ENCODE measurements at places on chromosomes 4 and X.

GRCh38 chrX:103187953-103188475 is 26.9 kb upstream of the BEX4 start:
- no peak for DNase-seq

- DNase-seq, result no peak
These were observed 27.9 kb upstream of the KIAA1210 start for GRCh38 chrX:119155416-119156035.

GRCh38 chr4:181608181-181608580 is 635.0 kb upstream of the TENM3 start:
- no peak for DNase-seq

DNA sequence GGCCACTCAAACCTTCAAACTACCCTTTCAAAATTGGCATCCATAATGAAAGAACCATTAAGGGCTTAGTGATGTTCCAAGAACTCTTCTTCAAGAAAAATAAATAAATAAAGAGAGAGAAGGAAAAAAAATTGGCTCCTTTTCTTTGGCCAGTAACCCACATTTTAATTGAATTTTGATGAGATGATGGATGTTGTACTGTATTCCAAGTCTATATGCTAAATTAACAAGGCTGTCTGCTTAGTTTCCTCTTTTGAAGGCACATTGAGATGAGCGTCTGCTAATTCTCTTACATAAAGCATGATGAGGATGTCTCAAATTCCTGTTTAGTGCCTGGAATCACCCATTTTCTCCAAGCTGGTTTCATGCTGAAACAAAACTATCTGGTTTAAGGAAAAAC is 33.4 kb downstream of the PHOX2B start:
- no peak for DNase-seq

DNA sequence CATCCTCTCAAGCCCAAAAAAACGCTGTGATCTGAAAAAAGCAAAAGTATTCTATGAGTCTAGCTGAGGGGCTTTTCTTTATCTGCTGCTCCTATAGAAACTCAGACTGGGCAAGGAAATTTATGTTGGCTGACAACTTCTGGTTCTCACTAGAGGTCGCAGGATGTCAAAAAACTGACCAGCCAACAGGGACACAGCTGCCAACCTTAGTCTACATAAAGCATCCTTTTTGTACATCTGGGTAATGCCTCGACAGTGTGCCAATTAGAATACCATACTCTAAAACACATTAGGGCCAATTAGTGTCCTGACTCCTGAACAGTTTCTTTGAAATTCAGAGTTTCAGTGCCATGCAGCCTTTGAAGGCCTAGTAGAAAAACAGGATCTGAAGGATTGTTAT is 8.8 kb upstream of the TLL1 start:
- DNase-seq, result no peak

DNA sequence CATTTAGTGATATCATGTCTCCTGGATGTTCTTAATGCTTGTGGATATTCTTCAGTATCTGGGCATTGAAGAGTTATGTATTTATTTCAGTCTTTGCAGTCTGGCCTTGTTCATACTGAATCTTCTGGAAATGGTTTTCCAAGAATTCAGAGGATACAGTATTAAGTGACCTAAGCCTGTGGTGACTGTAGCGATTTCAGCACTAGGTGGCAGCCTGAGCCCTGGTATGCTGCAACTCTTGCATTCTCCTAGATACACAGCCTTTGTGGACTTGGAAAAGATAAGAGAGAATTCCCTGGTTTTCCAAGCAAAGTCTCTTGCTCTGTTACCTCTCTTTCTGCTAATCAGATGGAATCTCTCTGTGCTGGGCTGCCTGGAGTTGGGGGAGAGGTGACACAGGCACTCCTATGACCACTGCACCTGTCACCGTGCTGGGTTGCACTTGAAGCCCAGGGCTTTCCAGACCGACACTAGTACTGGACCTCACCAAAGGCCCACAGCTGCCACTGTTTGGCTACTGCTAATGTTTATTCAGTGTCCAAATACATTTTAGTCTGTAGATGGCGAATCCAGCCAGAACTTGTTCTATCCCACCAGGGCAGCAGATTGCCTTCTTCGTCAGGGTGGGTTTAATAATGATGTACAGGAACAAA is 19.3 kb upstream of the SPIN2A start:
- DNase-seq, result no peak

GRCh38 chr4:1511441-1512041 is 105.3 kb upstream of the NKX1-1 start:
- DNase-seq, result no peak

DNA sequence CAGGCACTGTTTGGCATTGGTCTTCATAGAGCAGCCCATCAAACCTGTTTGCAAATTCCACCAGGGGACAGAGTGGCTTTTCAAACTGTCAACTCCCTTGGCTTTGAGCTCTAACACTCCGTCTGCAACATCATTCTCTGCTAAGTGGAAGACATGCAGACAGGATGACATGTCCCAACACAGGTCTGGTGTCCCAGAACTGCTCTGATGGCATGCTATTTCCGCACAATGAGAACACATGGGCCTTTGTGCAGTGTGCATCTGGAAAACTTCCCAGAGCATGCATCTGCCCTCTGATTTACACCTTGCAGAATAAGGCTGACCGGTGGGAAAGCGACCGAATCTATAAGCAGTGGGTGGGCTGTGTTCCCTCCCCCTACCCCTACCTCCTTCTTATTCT is 212.8 kb upstream of the GYPA start:
- no peak for DNase-seq

DNA sequence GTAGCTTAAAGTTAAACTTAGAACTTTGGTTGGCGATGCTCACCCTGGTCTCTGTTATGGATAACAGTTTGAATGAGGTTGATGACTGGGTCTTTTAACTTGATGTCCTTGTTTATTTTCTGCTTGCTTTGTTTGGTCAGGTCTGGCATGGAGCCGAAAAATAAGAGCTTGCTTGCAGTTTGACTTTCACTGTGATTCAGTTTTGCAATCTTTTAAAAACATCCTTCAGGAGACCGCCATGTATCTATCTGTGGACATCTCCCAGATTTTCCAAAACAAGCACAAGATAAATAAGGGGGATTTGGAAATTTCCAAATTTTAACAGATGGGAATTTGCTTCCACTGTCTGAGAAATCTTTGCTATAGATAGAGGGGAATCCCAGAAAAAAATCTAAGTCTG is 246.7 kb downstream of the PALLD start:
- DNase-seq, result peak; percentile 43

DNA sequence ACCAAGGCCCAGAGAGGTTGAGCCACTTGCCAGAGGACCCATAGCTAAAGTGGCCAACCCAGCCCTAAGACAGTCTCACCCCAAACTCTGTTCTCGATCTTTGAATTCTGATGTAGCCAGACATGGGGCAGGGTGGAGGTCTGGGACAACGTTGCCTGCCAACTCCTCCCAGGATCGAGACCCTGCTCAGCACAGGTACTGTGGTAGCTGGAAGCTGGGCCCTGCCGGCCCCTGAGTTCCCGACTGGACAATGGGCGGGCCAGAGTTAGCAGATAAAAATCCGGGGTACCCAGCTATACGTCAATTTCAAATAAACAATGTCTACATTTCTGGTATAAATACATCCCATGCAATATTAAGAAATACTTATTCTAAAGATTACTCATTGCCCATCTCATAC is 35.3 kb downstream of the ADRA2C start:
- no peak for DNase-seq

DNA sequence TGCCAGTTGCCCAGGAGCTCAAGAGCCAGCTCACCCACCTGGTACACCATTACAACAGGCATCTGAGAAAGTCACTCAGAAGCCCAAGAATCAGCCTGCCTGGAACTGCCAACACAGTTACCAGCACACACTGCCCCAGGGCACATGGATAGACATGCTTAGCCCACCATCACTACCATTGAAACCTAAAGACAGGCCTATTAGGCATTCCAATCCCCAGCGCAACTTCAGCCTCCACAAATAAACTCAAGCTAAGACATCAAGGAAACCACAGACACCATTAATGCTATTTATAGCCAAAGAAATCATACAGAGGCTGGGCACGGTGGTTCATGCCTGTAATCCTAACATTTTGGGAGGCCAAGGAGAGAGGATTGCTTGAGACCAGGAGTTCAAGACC is 42.3 kb downstream of the ATRX start:
- no peak for DNase-seq

DNA sequence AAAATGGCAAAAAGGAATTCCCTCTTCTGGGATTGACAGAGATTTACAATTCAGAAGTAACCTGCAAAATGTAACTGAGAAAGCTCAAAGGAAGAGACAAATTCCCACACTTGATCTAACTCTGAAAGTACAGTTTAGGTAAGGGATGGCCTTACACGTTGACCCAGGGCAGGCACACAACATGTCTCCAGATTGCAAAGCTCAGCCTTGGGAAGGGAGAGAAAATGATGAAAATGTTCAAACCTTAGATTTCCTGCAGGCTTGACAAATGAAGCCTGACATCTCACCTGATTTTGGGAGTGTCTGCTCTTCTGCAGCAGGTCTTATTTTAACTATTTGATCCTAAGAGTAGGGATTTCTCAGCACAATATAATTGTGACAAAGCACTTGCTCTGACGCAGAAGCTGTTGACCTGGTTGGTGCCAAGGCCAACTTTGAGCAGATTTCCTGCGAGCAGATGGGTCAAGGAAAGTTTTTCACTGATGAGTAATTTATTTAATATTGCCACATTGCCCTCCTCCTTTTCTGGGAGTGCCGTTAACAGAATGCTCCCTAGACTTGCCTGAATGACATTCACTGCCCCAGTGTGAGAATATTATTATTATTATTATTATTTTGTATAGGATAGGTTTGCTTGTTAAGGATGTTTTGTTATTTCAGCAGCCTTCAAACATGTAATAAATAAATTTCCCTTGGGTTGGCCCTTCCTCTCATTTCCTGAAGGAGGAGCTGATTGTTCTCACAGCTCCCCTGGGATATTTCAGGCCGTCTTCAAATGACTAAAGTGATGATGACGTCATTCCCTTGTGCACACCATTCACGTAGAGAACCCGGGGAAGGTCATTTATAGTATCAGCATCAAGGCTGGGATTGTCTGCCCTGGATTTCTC is 157.1 kb downstream of the VEGFC start:
- DNase-seq, result no peak

- DNase-seq, result no peak
These were observed 85.0 kb upstream of the ZNF81 start for GRCh38 chrX:47751670-47752069.

DNA sequence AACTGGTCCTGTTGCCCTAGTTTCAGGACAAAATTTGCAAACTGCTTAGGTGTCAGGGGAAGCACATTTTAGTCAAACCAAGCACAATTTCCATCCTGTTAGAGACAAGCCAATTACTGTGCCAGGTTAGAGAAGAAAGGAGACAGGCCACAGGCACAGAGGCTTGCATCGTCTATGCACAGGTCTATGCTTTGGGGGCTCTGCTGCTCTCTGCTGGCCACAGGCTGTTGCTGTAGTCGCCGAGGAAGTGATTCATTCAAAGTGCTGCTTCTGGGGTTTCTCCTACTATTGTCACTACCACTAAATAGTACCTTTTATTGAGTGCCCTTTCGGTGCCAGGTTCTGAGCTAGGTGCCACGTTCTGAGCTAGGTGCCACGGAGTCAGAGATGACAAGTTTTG is 45.5 kb downstream of the VGLL1 start:
- peak; percentile 23 for DNase-seq

- no peak for DNase-seq
These were observed 130.2 kb downstream of the GASK1B start for GRCh38 chr4:158042591-158043030.

GRCh38 chr4:1727117-1728031 is 6.1 kb downstream of the TACC3 start:
- no peak for DNase-seq

DNA sequence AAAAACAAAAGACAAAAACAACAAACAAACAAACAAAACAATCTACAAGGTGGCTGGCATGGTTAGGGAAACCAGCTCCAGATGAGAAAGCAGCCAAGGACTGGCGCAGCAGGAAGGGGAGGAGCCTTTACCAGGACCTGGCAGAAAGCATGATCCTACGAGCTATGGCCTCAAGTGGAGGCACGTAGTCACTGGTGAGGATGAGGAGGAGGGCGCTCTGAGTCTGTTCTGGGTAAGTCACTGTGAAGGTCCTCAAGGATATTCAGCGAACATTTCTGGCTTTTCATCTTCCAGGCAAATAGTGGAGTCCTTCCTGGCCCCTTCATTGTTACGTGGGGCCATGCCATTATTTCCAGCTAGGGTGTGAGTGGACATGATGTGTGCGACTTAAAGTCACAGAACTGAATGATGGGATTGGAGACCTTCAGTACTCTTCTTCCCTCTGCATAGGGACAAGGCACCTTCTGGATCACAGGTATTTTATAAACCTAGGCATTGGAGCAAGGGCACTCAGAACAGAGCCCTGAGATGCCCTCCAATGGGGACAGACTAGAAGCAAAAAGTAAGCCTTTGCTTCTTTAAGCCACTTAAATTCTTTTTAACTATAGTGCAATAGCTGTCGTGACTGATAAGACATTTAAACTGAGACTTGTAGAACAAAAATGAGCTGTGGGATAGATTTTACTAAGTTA is 771.3 kb downstream of the RAB28 start:
- no peak for DNase-seq

- DNase-seq, result no peak
These were observed 1851.2 kb upstream of the ADGRL3 start for GRCh38 chr4:59348949-59349348.

- DNase-seq, result no peak
These were observed 3.3 kb downstream of the RELL1 start for GRCh38 chr4:37682701-37683401.

DNA sequence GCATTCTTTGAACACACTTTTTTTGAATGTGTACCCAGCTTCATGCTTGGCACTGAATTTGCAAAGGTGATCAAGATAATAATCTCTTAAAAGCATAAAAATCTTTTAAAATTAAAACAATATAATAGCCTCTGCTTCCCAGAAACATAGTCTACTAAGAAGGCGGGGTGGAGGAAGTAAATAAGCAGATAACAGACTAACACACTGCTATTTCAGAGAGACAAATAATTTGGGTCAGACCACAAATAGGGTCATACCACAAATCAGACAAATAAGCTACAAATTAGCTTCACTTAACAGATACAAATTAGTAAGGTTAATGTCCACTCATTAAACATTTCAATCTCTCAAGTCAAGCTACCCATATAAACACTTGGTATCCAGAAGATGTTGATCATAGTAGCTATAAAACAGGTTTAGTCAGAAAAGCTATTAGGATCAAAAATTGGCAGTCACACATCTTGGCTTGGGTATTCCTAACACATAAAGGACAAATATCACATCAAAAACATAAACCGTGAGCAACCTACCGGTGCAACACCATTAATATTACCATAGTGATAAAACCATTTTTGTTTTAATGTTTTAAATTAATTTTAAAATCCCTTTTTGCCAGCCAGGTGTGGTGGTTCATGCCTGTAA is 47.3 kb downstream of the PPP3CA start:
- no peak for DNase-seq

- no peak for DNase-seq
These were observed 63.8 kb upstream of the HPRT1 start for GRCh38 chrX:134396174-134396573.
